Suppressor macrophage treated with lipopolysaccharide for 1 hour (primary cell): ENCODE measurements at places on chromosomes 5 and 9.

GRCh38 chr5:37696190-37697021 lies 143.4 kb downstream of the GDNF start:
- DNase-seq: no peak

GRCh38 chr5:32276173-32276853 lies 36.4 kb downstream of the MTMR12 start:
- peak; percentile 12 for DNase-seq

DNA sequence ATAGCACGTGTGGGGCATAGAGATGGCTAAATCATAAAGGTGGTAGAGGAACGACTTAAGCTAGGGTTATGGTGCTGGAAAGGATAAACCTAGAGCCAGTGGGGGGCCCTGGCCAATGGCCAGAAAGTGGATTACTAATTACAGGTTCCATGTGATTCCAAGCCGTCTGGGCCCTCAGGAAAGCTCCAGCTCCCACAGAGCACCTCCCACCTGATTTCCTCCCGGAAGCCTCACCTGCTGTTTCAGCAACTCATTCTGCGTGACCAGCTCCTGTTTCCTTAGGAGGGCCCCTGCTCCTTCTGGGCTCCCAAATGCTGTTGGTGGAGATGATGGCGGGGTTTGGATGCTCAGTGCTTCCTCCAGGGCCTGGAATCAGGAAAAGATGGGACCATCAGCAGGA lies 16.2 kb downstream of the GPX3 start:
- DNase-seq: no peak

- peak; percentile 47 for DNase-seq
Measured at GRCh38 chr9:20618361-20618802, 3.9 kb downstream of the MLLT3 start.

DNA sequence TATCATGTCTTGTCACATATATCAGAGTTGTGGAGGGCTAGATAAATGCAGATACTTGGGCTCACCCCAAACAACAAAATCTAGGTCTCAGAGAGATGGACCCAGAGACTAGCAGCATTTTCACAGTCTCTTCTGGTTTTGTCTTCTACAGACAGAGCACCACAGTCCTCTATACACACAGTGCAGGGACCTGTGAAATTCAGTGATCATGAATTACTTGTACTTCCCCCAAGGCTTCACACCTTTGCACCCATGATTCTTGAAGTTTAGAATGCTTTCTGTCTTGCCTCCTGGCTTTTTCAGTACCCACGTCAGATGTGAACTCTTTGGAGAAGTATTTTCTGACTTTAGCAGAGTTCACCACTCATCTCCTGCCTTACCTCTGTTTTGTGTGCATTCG lies 371.5 kb upstream of the PRR16 start:
- DNase-seq: no peak

GRCh38 chr5:86861512-86861911 lies 243.8 kb downstream of the COX7C start:
- no peak for DNase-seq

DNA sequence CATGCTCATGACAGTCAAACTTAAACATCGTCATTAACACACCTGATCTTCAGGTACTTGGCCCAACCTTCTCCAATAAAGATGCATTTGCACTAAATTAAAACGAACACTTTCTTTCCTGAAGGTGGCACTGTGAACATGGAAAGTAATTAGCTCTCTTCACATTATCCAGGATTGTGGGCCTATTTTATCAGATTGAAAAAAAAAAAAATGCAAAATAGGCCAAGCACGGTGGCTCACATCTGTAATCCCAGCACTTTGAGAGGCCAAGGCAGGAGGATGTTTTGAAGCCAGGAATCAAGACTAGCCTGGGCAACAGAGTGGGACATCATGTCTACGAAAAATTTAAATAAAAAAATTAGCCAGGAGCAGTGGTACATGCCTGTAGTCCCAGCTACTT lies 14.4 kb upstream of the CDC20B start:
- no peak for DNase-seq

DNA sequence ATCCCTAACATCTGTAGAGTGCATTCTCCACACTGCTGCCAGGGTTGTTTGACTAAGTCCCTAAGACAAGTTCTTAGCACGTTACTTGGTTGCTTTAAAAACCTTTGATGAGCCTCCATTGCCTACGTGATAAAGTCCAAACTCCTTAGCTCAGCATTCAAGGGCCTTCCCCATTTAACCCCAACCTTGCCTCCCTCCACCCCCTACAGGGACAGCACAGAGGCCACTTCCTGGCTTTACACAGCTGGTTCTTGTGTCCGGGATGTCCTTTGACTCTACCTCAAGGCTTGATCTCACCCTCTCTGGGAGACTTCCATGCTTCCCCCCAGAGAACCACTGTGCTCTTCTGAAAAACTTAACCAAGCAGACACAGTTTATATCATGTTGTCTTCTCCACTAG lies 29.4 kb downstream of the FAM240B start:
- no peak for DNase-seq

GRCh38 chr9:132994410-132995120 lies 16.1 kb downstream of the GFI1B start:
- DNase-seq: peak; percentile 69

DNA sequence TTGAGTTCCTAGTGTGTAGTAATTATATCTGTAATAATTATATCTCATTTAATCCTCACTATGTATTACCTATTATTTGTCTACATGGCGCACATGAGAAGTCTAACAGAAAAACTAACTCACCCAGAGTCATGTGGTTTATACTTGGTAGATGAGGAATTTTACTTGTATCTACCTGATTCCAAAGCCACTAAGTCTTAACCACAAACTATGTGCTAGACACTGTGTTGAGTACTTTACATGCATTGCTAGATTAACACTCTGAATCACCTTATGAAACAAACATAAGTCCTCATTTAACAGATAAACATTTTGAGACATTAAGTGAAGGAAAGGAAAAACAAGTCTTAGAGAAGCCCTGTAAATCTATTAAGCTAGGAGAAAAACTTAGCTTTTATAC lies 404.8 kb downstream of the TLR4 start:
- DNase-seq: no peak

DNA sequence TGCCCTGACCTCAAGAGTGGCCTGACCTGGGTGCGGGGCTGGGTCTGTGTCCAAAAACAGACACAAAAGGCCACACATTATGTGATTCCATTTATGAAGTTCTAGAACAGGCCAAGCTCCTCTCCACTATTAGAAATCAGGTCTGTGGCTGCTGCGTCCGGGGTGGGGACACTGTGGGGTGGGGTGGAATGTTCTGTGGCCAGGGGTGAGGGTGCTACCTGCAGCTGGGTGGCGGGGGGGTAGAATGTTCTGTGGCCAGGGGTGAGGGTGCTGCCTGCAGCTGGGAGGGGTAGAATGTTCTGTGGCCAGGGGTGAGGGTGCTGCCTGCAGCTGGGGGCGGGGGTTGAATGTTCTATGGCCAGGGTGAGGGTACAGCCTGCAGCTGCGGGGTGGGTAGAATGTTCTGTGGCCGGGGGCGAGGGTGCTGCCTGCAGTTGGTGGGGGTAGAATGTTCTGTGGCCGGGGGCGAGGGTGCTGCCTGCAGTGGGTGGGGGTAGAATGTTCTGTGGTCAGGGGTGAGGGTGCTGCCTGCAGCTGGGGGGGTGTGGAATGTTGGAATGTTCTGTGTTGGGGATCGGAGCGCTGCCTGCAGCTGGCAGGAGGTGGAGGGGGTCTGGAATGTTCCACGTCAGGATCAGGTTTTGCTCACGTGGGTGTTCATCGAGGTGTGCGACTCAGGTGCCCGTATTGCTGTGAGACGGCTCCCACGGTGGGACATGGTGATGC lies 8.3 kb downstream of the LCN12 start:
- DNase-seq: no peak

DNA sequence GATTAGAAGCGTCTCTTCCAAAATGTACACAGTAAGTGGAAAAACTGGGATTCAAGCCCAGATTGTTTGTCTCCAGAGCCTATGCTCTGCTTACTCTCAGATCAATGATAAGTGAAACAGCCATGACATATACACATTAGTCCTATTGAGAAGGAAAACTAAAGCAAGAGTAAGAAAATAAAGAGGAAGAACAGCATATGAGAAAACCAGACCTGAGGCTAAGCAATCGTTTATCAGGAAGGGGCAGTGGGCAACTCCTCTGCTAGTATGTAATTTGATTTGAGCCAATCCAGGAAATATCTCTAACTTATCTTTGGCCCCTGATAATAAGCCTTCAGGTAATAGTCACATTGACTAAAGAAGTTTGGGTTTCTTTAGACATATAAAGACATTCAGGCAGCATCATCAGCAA lies 789.9 kb upstream of the C9orf72 start:
- no peak for DNase-seq

DNA sequence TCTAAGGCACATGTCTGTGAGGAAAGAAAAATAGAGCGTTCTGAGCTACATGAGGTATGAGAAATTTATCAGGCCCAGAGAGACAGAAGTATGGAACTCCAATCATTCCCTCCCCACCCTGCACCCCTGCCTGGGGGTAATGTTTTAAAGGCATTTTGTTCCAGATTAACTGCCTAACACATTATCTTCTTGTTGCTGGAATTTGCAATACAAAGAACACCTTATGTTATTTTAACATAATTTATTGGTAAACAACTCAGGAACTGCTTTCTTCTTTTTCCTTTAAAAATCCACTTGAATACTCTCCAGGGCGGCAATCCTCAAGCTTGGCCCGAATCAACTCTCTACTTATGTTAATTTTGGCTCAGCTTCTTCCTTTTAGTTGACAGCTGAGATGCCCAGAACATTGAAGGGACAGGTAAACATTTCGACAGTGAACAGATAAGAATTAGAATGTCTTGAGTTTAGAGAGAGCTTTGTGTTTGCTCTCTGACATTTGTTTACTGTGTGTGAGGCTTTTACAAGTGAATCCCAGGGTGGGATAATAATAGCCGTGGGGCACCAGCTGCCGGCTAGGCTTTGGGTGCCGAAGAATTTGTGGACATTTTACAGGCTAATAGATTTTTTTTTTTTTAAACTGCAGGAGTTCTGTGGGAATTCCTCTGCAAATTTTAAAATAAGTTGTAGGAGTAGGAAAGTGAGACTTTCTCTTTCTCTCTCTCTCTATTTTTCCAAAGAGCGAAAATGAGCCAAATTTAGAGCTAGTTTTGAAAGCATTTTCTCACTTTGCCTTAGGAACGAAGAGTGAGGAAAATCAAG lies 96.4 kb upstream of the TAF11L2 start:
- DNase-seq: no peak

GRCh38 chr9:17906176-17906840 lies 327.4 kb downstream of the SH3GL2 start:
- DNase-seq: no peak

GRCh38 chr9:137823986-137824771 lies 53.4 kb upstream of the CACNA1B start:
- no peak for DNase-seq

GRCh38 chr5:171989946-171990712 lies 16.3 kb downstream of the FBXW11 start:
- DNase-seq: no peak

DNA sequence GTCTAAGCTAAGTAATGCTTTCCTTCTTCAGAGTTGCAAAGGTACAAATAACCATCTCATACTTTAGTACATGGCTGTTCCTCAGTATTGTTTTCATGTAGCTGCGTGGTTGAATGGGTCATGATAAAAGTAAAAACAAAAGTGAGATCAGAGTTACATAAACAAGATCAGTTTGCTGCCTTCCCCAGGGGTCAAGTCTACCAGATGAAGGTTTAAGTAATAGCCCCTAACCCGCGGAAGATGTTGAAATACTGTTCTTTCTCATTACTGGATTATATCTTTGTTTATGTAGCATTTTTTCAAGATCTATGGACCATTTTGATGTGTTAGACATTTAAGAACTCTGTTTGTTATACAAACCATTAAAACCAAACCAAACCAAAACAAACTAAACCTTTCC lies 34.1 kb upstream of the ARRDC3 start:
- DNase-seq: peak; percentile 32

- DNase-seq: no peak
Measured at GRCh38 chr9:18018661-18019060, 439.8 kb downstream of the SH3GL2 start.

DNA sequence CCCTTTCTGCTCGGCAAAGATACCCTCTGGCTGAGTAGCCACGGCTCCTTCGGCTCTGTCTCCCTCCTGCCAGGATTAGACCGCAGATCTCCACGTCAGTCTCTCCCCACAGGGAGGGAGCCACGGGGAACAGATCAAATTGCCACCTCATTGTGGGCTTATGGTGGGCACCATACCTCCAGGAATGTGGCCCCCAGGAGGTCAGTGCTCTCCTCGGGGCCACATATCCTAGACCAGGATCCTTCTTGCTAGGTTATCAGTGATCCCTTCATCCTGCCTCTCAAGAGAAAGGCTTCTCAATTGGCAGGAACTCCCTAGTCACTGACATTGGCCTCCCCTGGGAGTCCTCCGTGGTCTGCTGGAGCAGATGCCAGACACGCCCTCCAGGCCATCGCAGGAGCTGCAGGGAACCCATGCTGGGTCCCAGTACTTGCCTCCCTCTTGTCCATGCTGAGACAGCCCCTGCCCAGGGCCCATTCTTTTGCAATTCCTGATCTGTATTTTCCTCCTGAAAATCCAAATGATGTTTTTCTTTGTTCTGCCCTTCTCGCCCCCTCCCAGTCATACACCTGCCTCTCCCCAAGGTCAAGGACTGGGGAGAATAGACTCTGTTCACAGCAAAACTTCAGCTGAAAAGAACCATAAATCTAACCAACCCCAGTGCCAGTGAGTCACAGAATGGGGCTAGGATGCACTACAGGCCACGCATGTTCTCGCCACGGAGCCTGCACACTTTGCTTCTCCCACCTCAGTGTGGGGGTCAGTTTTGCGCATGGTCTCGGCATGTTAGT lies 31.6 kb upstream of the ENHO start:
- no peak for DNase-seq

- no peak for DNase-seq
Measured at GRCh38 chr9:69678843-69679538, 6.8 kb upstream of the APBA1 start.

- peak; percentile 55 for DNase-seq
Measured at GRCh38 chr9:79489261-79490000, 82.3 kb upstream of the TLE4 start.

DNA sequence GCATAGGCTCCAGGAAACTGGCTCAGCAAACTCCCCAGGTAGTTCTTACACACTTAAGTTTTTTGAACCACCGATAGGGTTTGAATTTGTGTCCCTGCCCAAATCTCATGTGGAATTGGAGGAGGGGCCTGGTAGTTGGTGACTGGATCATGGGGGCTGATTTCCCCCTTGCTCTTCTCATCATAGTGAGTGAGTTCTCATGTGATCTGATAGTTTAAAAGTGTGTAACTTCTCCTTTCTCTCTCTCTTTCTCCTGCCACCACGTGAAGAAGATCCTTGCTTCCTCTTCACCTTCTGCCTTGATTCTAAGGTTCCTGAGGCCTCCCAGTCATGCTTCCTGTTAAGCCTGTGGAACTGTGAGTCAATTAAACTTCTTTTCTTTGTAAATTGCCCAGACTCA lies 22.4 kb upstream of the HACD4 start:
- DNase-seq: no peak
